CD4-positive, alpha-beta memory T cell (primary cell): ENCODE measurements at places on chromosomes 2 and 18. TPM values are rescaled to one million over a fixed set of nuclear protein-coding genes. Genes with fewer than 3 reads are reported as not detected.

DNA sequence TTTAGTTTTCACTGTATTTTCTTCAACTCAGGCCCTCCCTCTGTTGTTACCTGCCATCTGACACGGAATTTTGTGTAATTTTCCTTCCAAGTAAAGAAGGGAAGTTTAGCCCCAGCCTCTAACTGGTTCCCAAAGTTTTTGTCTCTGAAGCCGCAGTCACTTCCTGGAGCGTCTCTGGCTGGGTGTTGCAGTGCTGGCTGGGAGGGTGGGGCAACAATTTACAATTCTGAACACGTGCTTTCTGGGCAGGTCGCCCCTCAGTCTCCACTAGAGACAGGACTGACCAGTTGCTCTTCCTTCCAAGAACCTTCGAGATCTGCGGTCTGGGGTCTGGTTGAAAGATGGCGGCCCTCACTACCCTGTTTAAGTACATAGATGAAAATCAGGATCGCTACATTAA is 3.5 kb downstream of the CNDP2 start:
- H3K4me1 ChIP-seq: peaks cover 44% of the 10 kb centered on the region
- H3K27ac ChIP-seq: peak overlapping the region; percentile 72
- H3K4me3 ChIP-seq: peak overlapping the region; percentile 32
- peak; percentile 64 for DNase-seq
- no peaks in the 10 kb centered on the region for H3K27me3 ChIP-seq

GRCh38 chr2:7722212-7722910 is 805.1 kb downstream of the RNF144A start:
- DNase-seq: no peak
- peaks cover 18% of the 10 kb centered on the region for H3K4me1 ChIP-seq
- H3K36me3 ChIP-seq: no peaks in the 10 kb centered on the region
- no peaks in the 10 kb centered on the region for H3K27me3 ChIP-seq

DNA sequence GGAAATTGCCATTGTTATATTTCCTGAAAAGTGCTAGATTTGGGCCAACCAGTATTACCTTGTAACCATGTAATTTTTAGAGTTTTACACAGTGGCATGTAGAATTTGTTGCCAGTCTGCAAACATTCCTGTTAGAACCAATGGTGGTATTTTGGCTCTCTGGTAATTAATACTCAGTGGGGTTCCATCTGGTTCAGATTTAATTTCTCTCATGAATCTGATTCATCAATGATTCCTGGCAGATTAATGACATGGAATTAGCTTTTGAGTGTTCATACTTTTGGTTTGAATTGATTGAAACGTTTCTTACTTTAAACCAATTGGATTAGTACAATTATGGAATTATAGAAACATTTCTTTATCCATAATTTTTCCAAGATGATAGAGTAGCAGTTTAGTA is 93.2 kb downstream of the MC4R start:
- H3K27ac ChIP-seq: no peak overlapping the region
- H3K36me3 ChIP-seq: no peaks in the 10 kb centered on the region
- H3K4me1 ChIP-seq: no peaks in the 10 kb centered on the region
- DNase-seq: no peak
- no peaks in the 10 kb centered on the region for H3K27me3 ChIP-seq

DNA sequence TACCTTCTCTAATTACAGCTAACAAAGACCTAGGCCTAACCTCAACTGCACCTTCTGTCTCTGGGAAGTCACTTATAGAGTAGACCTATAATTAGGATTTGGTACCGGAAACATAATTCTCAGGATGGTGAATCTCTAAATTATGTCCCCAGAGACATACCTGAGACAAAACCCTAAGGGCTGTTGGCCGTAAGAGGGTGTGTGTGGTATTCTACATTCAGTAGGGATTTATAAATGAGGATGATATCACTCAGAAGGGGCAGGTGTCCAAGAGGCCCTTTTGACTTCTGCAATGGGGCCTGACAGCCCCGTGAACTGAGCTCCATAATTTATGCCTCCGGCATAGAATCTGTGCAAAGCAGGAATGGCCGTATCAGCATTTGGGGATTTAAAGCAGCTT is 13.5 kb upstream of the DARS1 start:
- no peak overlapping the region for H3K4me3 ChIP-seq
- H3K36me3 ChIP-seq: no peaks in the 10 kb centered on the region
- no peaks in the 10 kb centered on the region for H3K27me3 ChIP-seq
- H3K4me1 ChIP-seq: peaks cover 4% of the 10 kb centered on the region

DNA sequence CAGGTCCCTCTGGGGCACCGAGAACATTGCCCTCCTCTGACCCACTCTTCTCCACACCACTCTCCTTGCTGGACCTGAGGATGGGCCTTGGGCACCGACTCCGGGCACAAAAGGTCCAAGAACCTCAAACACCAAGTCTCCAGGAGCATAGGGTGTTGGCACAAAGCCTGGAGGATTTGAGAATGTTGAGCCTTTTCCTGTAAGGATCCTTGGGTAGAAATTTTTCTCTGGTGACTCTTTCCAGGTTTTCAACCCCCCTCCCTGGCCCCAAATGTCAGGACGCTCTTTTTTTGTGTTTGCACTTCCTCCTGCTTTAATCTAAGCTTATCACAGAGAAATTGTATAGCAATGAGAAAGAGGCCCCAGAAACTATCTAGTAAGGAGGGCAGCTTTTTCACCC is 9.2 kb downstream of the SPR start:
- peaks cover 10% of the 10 kb centered on the region for H3K27me3 ChIP-seq
- H3K4me1 ChIP-seq: no peaks in the 10 kb centered on the region
- no peaks in the 10 kb centered on the region for H3K36me3 ChIP-seq
- no peak for DNase-seq
- H3K27ac ChIP-seq: no peak overlapping the region

Gene UGT1A8
- not detected for total RNA-seq

GRCh38 chr2:104412384-104412783 is 441.5 kb upstream of the POU3F3 start:
- no peak overlapping the region for H3K27ac ChIP-seq
- no peaks in the 10 kb centered on the region for H3K27me3 ChIP-seq
- H3K4me1 ChIP-seq: no peaks in the 10 kb centered on the region
- H3K36me3 ChIP-seq: no peaks in the 10 kb centered on the region
- no peak for DNase-seq

DNA sequence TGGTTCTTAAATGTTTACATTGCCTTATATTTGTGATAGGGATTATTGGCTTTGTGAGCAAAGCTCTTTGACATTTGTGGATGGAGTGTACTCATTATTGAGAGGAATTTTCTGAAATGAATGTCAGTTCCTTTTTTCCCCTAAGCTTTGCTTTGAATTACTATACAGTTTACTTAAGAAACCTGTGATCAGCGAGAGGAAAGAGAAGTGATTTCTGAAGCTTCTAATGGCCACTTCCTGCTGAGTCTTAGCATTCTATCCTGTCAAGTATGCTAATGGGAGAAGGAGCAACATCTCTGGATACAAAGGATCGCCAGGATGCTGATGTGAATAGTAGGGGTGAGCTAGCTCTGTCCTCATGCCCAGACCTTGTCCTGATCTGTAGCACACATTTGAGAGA is 47.8 kb upstream of the MGAT5 start:
- peaks cover 70% of the 10 kb centered on the region for H3K4me1 ChIP-seq
- H3K27me3 ChIP-seq: no peaks in the 10 kb centered on the region
- no peak overlapping the region for H3K27ac ChIP-seq

- no peaks in the 10 kb centered on the region for H3K27me3 ChIP-seq
- DNase-seq: no peak
- no peaks in the 10 kb centered on the region for H3K4me1 ChIP-seq
- no peaks in the 10 kb centered on the region for H3K36me3 ChIP-seq
- H3K27ac ChIP-seq: no peak overlapping the region
These were observed 200.0 kb downstream of the TSN start for GRCh38 chr2:121955426-121955825.

Gene CPO
- not detected for total RNA-seq

DNA sequence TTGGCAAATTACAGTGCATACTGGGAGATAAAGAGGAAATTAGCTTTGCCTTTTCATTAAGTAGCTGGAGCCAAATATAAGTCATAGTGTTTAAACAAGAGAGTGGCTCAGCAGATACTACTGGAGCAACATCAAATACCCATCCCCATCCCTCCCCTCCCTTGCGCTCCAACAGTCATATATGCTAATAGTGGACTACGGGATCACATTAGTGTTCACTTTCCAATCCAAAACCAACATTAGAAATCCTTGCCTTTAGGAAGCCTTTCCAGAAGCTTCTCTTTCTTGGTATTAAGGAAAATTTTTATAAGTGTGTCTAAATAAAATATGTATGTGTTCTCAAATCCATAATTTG is 1669.3 kb downstream of the SUCLG1 start:
- H3K36me3 ChIP-seq: no peaks in the 10 kb centered on the region
- H3K27ac ChIP-seq: no peak overlapping the region
- DNase-seq: no peak
- H3K4me1 ChIP-seq: no peaks in the 10 kb centered on the region
- no peaks in the 10 kb centered on the region for H3K27me3 ChIP-seq

DNA sequence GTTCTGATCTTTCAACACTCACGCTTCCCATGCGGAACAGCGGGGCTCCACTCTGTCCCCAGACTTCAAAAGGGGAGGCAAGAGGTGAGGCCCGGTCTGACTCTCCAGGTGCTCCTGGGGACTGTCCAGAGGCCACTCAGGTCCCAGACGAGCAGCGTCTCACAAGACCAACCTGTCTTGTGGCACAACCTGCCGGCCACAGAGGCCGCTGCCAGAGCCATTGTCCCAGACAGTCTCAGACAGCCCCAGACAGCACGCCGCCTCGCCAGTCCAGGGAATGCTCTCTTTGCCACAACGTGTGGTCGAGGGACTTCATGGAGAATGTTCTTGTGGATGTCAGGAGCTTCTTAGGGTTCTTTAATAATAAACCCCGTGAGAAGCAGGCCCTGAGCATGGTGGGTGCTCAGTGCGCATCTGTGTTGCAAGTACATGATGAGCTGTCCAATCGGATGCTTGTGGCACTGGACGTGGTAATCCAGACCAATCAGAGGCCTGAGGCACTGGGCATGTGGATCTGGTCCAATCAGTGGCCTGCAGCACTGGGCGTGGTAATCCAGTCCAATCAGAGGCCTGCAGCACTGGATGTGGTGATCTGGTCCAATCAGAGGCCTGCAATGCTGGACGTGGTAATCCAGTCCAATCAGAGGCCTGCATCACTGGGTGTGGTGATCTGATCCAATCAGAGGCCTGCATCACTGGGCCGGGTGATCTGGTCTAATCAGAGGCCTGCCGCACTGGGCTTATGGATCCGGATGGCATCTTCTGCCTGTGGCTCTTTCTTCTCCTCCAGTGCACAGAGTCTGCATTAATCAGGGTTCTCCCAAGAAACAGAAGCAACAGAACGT is 76.4 kb downstream of the TMEM18 start:
- H3K27ac ChIP-seq: no peak overlapping the region
- H3K36me3 ChIP-seq: no peaks in the 10 kb centered on the region
- no peak for DNase-seq

Gene CNTNAP5
- total RNA-seq: not detected

DNA sequence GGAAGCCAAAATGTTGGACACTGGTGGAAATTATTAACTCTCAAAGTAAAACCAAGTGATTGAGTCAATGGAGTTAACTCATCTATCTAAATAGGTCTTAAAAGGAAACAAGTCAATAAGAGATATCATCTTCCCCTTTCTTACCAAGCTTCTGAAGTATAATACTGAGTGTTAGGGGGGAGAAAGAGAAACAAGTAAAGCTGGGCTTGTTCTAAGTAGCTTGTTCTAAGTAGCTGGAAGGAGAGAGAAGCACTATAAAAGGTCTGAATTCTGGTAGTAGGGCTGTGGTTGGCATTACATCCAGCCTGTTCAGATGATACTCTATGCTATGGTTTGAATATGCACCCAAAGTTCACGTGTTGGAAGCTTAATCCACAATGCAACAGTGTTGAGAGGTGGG is 26.8 kb downstream of the YES1 start:
- H3K27me3 ChIP-seq: no peaks in the 10 kb centered on the region
- no peaks in the 10 kb centered on the region for H3K36me3 ChIP-seq
- H3K27ac ChIP-seq: no peak overlapping the region
- peaks cover 15% of the 10 kb centered on the region for H3K4me1 ChIP-seq

Gene PARD3B
- total RNA-seq: 1.3 TPM

- no peaks in the 10 kb centered on the region for H3K36me3 ChIP-seq
- H3K27ac ChIP-seq: no peak overlapping the region
- DNase-seq: no peak
- H3K4me3 ChIP-seq: no peak overlapping the region
- H3K4me1 ChIP-seq: no peaks in the 10 kb centered on the region
- H3K27me3 ChIP-seq: no peaks in the 10 kb centered on the region
These were observed 273.6 kb downstream of the PAX3 start for GRCh38 chr2:222024932-222025880.

Gene IMPA2
- total RNA-seq: 6.4 TPM

DNA sequence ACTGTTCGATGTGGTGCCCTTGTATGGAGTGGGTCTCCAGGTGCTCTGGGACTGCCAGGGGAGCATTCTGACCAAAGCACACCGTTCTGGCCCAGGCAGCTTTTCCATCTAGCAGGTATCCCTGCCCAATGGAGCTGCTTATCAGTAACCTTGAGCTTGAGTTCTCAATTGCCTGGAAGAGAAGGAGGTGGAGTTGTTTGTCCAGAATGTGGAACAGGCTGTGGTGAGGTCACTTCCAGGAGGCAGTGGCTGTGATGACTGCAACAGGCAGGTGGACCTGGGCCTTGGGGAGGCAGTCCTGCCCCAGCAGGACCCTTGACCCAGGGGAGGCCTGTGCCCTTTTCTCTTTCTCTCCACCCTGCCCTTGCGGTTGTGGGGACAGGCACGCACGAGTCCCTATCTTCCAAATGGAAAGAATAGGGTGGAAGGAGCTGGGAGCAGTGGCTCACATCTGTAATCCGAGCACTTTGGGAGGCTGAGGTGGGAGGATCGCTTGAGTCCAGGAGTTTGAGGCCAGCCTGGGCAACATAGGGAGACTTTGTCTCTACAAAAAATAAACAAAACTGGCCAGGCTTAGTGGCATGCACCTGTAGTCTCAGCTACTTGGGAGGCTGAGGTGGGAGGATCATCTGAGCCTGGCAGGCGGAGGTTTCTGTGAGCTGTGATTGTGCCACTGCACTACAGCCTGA is 66.2 kb upstream of the MCFD2 start:
- DNase-seq: no peak
- H3K4me3 ChIP-seq: no peak overlapping the region
- peaks cover 17% of the 10 kb centered on the region for H3K36me3 ChIP-seq
- no peak overlapping the region for H3K27ac ChIP-seq

Gene PCARE
- not detected for total RNA-seq

DNA sequence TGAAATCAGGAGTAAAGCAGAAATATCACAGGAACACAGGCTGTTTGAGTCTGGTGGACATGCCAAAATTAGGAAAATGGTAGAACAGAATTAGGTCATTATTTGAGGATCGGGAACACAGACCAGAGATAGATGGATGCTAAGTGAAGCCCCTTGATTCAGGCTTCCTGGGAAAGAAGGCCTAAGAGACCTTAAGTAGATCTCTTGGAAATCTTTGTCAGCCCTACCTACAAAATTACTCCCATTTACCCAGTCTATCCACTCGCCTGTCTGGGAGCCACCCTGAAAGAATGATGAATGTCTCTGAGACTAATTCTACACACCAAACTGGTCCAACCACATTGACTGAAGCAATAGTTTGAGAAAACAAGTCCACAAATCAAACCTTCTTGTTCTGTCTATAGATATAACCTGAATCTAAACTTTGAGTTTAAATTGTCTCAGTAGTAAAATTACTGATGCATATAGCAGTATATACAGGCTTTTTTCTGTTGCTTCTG is 36.6 kb upstream of the TANK start:
- no peaks in the 10 kb centered on the region for H3K36me3 ChIP-seq
- no peak for DNase-seq
- H3K4me3 ChIP-seq: no peak overlapping the region
- no peak overlapping the region for H3K27ac ChIP-seq
